ENCODE measurements at places on chromosomes 16 and 17.

- DNase-seq = no peak
Observed at GRCh38 chr16:78684030-78684611, 584.7 kb downstream of the WWOX start.

- DNase-seq = no peak
Observed at GRCh38 chr17:63538693-63539595, 11.3 kb upstream of the DCAF7 start.

DNA sequence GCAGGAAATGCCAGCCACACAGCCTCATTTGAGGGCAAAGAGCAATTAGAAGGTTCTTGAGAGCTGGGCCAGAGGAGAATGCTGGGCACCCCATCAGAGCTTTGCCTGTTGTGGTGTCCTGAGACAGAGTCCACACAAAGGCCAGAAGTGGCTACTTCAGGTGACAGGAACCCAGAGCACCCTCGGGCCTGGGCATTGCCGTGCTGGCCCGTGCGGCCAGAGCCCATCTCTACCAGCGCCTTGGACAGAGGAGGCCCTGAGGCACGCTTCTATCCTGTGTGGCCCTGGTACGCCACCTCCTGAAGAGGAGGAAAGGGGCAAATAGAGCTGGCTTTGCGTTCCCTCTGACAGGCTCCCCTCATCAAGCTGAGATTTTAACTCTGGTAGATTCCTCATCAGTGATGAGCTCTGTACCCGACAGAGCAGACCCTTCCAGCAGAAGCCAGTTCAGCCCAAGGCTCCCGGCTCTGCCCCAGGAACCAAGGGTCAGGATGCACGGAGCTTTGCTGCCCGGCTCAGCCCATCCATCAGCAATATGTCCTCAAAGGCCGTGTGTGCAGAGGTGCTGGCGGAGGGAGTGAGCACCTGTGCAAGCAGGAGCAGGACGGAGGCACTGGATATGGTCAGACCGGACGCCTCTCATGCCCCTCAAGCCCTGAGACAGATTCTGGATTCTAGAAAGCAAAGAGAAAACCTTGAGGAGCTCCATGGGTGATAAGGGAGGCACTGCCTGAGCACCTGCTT is 3.4 kb upstream of the RASD1 start:
- DNase-seq = no peak

DNA sequence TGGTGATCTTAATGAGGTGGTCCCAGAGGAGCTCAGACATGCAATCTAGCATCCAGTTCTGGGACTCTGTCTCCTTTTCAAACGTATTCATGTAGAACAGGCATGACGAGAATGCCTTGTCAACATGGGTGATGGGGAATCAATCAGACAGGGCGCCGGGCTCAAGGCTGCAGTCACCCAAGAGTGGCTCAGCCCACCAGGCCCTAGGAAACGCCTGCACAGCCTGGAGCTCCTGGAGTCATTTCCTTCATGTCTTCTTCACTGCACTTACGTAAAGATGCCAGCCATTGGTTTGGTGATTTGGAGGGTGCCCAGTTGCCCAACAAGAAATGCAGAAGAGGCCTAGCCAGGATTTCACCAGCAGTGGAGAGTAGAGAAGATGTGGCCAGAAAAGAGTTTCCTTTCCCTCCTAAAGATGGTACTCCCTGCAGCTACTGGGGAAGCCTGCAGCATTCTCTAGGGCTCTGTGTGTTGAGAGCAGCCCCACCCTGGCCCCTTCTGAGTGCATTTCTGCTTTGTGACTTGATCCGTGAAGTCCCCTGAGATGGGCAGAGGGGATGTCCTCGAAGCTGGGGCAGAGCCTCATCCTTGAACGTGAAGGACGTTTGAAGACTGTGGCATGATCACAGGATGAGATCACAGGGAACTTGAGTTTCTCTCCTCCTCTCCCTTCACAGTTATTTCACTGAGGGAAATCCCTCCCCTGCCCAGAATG is 24.0 kb upstream of the STH start:
- no peak for DNase-seq

DNA sequence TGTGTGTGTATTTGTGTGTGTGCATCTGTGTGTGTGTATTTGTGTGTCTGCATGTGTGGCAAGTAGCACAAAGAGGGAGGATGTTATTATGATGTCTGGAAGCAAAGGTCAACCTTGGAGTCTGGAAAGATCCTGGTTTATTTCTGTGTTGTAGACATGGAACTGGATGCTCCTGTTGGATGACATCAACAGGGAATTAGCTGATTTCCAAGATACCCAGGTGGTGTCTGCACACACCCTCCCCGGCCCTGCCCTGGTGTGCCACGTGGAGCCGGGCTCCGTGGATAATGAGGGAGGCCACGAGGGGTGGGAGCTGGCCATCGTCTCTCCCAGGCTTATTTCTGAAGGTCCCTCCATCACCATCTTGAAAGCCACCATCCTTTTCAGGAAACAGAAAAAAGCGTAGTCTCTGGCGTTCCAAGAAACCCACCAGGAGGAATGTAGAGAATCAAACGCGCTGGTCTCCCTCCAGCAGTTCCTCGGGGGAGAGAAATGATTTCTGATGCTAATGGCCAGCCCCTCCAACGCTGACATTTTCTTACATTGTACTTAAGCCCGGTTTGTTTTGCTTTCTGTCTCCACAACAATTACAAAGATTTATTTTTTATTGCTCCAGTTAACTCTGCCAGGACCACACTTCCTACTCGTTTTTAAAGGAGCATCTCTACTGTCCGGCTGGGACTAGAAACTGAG is 93.3 kb downstream of the FOXL1 start:
- no peak for DNase-seq

GRCh38 chr16:86872833-86873232 is 294.5 kb downstream of the FOXL1 start:
- DNase-seq = no peak

DNA sequence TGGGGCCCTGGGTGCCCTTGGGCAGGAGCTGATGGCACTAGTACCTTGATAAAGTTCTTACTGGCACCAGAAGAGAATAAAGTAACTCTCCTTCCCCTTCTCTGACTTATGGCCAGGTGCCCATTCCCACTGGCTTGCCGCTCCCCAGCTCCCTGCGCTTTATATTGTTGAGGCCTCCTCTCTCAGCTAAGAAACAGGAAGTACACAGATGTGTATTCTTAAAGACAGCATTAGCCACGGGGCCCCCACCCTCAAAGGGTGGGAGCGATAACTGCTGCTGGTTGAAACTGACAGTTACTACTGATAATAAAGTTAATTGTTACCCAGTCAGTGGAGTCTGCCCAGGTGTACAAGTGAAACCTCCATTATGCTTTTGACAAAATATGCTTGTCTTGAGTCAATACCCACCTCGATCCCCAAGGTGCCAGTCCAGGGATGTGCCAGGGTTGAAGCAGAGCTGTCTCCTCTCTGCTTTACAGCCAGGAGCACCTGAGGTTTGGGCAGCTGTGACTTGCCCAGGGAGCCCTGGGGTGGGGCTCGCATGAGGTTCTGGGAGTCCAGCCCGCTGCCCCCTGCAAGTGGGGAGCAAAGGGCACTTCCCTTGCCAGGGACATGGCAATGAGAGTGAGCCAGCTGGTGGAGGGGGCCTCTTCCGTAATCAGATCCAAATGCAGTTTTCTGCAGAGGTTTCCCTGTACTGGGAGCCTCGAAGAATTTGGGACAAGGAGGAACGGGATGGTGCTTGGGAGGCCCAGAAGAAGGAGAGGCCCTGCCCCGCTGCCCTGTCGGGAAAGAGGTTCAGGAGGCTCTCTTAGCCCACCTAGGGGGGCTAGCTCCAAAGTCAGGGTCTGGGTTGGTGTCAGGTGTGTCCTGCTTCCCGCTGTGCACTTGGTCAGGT is 5.4 kb upstream of the CLDN9 start:
- DNase-seq = no peak

DNA sequence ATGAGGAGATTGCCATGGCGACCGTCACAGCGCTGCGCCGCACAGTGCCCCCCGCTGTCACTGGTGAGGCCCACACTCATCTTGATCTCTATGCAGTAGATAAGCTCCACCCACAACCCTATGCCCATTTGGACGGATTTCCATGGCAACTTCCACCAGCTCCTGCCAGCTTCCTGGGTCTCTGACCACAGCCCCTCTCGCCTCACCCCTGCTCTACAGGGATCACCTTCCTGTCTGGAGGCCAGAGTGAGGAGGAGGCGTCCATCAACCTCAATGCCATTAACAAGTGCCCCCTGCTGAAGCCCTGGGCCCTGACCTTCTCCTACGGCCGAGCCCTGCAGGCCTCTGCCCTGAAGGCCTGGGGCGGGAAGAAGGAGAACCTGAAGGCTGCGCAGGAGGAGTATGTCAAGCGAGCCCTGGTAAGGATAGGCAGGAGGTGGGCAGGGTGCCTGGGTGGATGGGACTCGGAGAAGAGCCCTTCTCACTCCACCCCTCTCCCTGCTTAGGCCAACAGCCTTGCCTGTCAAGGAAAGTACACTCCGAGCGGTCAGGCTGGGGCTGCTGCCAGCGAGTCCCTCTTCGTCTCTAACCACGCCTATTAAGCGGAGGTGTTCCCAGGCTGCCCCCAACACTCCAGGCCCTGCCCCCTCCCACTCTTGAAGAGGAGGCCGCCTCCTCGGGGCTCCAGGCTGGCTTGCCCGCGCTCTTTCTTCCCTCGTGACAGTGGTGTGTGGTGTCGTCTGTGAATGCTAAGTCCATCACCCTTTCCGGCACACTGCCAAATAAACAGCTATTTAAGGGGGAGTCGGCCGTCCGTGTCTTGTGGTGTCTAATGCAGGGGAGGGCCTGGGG is 4.3 kb downstream of the ALDOA start:
- no peak for DNase-seq

- DNase-seq = no peak
Observed at GRCh38 chr17:80848449-80849102, 143.1 kb upstream of the CHMP6 start.

- DNase-seq = no peak
Observed at GRCh38 chr17:38707678-38708351, 2.7 kb downstream of the MLLT6 start.

All from CD4-positive, alpha-beta T cell treated with Interferon alpha-2 for 1 hour (primary cell).